ENCODE measurements at places on chromosomes 6 and 20. TPM values are rescaled to one million over a fixed set of nuclear protein-coding genes. Genes with fewer than 3 reads are reported as not detected.

DNA sequence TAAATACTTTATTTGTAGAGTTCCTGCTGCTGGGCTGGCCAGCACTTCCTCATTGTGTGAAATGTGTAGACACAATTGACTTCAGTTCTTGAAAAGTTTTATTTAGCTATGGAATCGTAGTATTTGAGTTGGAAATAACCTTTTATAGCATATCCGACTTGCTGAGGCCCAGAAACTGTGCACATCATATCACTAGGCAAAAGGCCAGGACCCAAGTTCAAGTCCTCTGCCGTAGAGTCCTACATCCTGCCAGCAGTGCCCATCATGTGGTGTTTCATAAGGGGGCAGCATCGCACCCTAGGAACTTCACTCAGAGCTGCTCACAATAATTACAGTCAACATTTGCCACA is 207.7 kb upstream of the SNX9 start:
- no peak for DNase-seq

- DNase-seq = peak; percentile 85
These were observed 187.0 kb downstream of the HDGFL1 start for GRCh38 chr6:22756365-22756764.

GRCh38 chr6:48613231-48613949 is 502.4 kb upstream of the PTCHD4 start:
- DNase-seq = no peak

ZC3H12D gene
- 0.15 TPM for total RNA-seq

Measured in renal cortical epithelial cell (primary cell).